ENCODE measurements at places on chromosomes 4 and X. TPM values are rescaled to one million over a fixed set of nuclear protein-coding genes. Genes with fewer than 3 reads are reported as not detected.

DNA sequence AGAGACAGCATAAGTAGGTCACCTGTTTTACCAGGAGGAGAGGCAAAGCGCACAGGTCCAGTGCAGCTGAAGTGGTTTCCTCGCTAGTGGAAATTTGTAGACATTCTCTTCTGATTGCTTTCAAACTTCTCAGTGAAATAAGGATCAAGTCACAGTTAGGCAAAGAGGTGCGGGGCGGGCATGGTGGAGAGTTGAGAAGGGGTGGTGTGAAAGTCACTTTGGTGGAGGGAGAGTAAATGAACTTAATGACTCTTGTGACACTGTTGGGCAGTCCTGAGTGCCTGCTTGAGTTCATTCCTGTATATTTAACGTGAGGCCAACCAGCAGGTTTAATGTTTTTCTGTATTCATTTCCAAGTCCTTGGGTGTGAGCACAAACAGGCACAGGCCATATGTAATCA is 235.6 kb downstream of the TRIML1 start:
- DNase-seq = no peak

DNA sequence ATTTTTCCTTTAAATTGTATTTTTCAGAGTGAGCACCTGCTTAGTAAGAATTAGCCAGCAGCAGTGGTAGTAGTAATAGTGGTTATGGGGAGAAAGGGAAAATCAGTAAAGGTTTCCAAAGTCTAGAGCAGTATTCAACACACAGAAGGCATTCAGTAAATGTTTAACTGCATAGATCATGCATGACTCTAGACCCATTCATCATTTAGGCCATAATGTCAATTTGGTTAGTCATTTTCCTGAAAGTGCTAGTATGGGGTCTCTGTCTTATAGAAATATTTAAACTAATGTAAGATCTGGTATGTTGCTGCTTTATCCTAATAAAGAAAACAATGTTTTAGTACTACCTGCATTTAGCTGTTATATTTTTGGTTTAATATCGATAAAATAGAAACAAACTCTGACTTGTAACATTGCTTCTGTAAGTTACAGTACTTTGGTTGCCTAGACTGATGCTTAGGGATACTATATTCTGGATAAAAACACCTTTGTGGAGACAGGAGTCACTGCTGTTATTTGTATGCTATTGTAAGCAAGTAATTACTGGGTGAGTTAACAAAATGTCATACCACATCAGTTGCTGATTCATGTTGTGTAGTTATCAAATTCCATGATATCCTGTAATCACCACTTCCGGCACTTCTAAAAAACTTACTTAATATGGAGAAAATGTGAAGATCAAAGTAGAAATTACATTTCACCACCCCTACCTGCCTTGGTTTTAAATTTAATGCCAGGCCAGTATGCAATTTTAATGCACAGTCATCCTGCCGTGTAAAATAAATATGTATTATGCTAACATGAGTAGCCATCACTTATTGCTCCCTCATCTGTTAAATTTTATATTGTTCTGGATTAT is 115.8 kb upstream of the BMPR1B start:
- no peak for DNase-seq

- DNase-seq = no peak
Measured at GRCh38 chrX:65745992-65746391, 78.5 kb downstream of the MSN start.

GRCh38 chrX:136189222-136189621 is 41.9 kb downstream of the FHL1 start:
- DNase-seq = no peak

DNA sequence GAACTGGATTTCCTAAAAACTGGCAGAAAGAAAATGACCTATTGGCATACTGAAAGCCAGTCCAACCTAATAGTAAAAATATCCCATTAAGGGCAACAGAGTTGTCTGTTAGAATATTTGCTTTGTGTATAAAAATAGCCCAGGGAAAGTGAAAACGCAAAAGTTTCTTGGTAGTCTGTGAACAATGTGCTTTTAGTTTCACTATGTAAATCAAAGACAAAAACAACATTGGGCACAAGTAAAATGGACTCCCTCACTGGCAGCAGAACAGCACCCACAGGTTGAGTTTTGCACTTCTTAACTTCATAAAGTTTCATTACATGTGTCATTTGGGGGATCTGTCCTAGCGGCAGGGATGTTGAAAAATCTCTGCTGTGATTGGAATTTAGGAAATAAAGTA is 4.3 kb upstream of the FGG start:
- DNase-seq = no peak

- DNase-seq = no peak
Measured at GRCh38 chrX:135713795-135714194, 356 bp downstream of the CT45A1 start.

DNA sequence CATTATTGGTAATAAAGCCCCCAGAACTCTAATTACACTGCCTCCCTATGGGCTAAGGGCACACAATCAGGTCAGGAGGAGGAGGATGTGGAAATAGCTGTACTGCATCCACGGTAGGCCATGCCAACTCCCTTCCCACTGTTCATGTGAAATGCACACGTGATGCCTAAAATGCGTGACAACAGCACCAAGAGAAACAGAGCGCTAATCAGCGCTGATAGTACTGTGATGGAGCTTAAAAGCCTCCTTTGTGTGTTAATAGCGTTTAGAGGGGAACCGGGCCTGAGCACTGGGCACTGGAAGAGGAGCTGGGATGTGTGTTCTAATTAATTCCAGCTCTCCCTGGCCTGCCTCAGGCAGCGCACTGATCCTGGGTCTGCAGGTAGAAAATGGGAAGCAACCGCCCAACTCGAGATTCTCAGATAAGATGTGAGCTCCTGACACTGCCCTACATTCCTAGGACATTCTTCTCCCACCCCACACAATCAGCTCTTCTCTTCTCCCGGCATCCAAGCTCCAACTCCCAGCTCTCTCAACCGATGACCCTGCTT is 12.9 kb downstream of the DCTD start:
- DNase-seq = no peak

- DNase-seq = no peak
Measured at GRCh38 chrX:19332983-19333382, 10.7 kb upstream of the PDHA1 start.

DNA sequence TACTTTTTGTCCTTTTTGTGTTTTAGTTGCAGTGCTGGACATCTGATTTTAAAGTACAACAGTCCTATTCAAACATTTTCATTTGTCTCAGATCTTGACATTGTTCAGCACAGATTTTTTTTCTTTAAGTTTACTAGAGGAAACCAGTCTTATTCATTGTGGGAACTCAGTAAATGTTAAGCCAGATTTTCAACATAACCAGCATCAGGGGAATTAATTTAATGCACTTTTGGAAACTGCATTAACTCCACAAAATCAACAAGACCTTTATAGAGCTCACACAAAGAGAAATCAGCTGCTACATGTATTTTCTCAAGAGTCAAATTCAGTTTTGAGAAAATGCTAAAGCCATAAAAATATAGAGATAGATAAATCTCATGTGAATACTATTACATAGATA is 9.9 kb downstream of the CPE start:
- no peak for DNase-seq

DNA sequence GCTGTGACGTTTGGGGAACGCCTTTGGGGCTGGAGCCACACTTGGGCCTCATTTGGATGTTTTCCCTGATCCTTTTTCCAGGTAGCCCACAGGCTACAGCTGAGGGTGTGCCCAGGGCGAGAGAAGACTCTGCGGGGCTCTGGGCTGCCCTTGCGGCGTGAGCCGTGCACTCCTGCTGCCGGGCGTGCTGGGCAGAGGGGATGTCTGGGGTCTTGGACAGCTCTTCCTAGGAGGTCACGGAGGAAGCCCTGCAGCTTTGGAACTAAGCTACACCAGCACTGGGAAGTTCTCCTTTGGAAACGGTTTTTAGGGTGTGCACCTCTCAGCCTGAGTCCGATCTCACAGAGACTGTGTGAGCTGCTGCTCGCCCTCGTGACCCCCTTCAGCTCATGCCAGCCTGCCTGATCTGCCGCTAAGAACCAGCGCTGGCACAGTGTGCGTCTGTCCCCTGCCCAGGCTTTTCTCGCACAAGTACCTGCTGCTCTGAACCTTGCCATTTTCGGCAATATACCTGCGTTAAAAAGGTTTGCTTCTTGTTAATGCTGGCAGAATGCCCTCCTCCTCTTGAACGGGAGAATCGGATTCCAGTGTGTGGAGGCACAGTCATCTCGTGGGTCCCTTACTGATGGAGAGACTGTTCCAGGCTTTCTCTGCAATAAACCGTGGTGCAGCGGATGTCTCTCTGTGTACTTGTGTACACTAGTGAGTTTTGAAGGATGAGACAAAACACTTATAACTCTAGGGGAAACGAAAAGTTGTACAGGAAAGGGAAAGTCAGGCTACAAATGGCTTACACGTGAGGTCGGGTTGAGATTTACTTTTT is 14.3 kb downstream of the MSANTD1 start:
- DNase-seq = no peak

DNA sequence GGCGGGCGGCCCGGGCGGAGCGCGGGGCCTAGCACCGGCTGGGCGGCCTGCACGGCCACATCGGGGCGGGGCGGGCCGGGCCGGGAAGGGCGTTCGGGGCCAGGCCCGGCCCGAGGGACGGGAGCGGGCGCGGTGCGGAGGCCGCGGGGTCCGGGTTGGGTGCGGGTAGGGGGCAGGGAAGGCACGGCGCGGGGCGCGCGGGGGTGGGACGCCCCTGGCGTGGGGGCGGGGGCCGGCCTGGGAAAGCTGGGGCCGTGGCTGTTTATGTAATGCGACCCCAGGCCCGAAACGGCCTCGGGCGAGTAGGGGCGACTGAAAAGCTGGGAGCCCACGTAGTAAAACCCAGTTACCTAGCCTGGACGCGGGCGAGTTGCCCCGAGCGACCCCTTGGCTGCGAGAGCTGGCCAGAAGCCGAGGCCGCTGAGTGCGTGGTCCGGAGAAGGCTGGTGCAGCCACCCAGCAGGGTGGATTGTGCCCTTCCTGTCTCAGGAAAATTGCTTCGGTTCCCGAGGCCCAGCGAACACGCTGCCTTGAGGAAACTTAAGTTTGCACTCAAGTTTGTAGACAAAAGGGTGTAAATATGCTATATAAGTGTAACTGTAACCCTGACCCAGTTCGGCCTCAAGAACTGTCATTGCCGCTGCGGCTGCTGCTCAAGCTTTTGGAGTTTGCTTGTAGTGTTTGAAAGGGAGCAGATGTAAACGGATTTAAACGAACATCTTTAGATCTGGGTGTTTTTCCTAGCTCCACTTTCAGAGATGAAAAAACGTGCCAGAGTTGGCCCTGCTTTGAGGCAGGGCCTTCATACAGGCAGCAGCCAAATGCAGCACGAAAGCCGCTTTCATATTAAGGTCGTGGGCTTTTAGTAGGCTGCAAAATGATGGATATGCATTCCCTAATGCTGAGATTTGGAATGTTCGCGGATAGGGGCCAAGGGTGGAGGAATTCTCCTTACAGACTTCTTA is 674 bp downstream of the SEC24B start:
- peak; percentile 66 for DNase-seq

DNA sequence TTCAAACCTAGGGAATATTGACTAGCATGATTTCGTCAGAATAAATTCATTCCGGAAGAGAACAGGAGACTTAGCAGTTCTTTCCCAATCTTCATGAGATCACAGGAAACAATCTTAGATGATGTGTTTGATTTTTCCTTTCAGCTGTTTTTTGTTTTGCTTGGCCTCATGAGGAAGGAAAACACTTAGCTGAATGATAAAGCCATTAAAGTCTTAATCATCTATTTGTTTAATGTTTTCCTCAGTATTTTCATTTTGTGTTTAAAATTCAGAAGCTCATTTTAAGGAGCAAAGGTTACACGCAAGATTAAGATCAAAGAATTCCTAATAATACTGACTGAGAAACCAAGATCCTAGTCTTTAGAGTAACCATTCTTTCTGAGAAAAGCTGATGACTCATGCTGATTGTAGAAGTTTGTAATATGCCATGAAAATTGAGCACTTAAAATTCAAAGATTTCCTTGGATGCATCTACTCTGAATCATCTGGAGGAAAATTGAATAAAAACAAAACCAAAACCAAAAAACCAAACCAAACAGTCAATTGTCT is 15.4 kb upstream of the TBC1D19 start:
- DNase-seq = no peak

DNA sequence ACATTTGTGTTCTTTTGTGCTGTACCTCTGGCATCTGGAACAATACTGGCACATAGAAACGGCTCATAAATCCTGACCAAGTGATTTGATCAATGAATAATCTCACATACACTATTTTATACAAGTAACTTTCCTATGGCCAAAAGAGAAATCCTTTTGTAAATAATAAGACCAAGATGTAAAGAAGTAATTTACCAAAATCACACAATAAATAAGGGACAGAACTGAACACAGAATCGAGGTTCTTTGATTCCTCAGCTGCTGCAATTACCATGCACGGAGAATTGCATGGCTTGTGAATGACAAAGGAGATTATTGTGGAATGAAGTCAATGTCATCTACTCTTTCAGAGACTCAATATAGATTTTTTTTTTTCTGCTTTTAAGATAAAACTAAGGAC is 576.8 kb upstream of the SMIM31 start:
- DNase-seq = no peak

GRCh38 chrX:21476909-21477308 is 102.7 kb downstream of the CNKSR2 start:
- DNase-seq = no peak

- DNase-seq = no peak
Measured at GRCh38 chr4:40520533-40520932, 109.1 kb downstream of the RBM47 start.

DNA sequence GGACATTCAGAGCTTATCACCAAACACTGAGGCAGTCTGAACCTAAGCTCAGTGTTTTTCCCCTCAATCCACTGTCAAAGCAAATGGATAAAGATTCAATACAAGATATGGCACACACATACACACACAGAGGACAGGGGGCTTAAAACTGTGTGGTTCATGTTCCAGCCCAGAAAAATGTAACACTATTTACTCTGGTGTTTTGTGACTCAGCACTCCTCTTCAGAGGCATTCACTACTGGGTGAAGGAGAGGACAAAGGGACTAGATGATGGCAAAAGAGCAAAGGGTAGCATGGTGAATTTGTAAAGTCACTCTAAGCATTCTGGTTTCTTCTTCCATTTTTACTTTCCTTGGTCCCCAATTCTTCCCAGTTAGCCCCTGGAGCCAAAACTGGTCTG is 120.3 kb downstream of the ARHGEF9 start:
- DNase-seq = no peak

GRCh38 chr4:109368661-109369060 is 65.0 kb upstream of the SEC24B start:
- DNase-seq = no peak

DNA sequence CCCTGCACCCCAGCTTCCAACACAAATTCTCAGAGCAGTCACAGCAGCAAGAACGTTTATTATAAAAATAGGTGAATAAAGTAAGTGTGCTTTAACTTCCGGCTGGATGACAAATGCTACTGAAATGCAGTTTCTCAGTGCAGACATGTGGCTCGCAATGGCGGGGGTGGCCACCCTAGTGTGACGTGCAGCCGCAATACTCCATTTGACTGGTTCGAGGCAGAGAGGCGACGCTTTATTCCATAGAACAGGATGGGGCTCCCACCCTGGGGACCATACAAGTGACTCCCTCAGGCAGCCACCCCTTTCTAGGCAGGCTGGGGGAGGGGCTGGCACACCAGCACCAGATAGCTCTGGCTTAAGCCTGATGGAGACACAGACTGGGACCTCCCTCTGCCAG is 14.5 kb downstream of the TNIP2 start:
- DNase-seq = no peak

- peak; percentile 79 for DNase-seq
Measured at GRCh38 chr4:185955826-185956543, 113.0 kb upstream of the TLR3 start.

Gene CFP
- 0.49 TPM for total RNA-seq

Gene SMR3B
- not detected for total RNA-seq

Gene COL25A1
- total RNA-seq = 1.1 TPM

Gene AMTN
- not detected for total RNA-seq

Gene DNASE1L1
- 15.8 TPM for total RNA-seq

Gene ODAPH
- total RNA-seq = not detected

Gene ZNF157
- total RNA-seq = 2.9 TPM

Gene TCEAL2
- 6.3 TPM for total RNA-seq

Gene C4orf36
- not detected for total RNA-seq

All from glutamatergic neuron (in vitro differentiated cells).